ENCODE measurements at places on chromosomes 2 and 18.

DNA sequence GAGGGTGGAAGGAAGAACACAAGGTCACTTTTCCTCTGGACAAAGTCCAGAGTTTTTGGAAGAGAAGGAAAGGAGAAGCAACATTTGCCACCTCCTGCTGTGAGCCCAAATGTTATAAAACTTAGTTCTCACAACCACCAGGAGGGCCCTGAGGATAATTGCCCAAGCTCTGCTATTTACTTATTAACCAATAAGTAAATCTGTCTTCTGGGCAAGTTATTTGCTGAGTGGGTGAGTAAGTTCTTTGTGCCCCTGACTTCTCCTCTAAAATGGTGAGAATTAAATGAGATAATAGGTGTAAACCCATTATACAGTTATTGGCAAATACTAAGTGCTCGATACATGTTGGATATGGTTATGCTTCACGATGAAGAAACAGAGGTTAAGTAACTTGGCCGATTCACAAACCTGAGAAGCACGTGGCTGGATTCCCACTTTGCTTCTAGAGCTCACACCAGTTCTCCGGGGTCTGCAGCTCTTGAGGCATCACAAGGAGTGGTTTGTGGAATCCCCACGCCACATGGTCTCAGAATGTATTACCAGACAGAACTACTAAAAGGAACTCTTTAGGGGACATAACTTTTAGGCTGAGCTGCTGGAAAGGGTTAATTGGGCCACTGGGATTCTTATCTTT is 164.1 kb downstream of the MYCN start:
- DNase-seq = no peak

DNA sequence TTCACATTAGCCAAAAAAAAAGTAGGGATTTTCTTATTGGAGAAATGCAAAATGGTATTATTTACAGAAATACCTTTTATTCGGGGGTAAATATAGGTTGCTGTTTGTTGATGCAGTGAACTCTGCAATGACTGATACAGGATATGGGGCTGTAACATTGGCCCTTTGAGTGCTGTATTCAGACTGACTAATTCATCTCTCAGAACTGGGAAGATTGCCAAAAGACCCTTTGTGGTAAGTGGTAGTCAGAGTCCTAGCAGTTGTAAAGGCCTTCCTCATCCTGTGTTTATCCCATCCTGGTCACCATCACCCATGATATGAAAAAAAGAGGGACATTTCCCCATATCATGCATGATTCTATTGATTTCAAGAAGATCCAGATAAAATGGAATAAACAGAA is 14.0 kb upstream of the DCC start:
- DNase-seq = peak; percentile 86

GRCh38 chr2:129224486-129224885 is 755.0 kb upstream of the RAB6C start:
- DNase-seq = no peak

GRCh38 chr2:102439065-102439695 is 16.2 kb downstream of the IL18RAP start:
- DNase-seq = peak; percentile 69

DNA sequence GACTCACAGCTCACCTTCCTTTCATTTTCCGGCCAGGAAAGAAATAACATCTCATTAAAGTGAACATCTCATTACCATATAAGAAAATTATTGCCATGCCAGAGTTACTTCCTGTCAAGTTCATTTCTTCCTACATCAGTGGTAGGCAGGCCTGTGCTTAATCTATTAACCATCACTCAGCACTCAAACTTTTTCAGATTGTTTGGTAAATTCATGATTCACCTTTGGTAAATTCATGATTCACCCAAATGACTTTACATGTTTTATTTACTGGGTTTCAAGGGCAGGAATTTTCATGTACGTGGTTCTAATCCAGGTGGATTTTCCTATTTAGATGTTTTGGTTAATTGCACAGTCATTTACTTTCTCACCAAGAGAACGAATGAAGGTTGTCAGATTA is 116.5 kb downstream of the CSRNP3 start:
- DNase-seq = no peak

DNA sequence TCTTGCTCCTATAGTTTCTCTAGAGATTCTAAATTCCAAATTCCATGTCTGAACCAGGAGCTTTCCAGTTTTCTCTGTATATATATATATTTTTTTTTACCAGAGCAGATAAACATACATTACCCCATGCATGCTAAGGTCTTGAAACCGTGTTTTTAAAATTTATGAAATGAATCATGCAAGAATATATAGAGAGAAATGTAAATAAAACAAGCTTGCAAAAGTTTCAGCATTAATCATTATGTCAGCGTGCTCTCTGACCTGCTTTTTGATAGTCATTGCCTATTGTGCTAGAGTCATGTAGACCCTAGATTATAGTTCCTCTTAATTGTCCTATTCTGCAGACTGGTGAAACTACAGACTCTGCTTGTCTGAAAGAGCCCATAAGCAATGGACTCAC is 22.6 kb upstream of the TRIM43 start:
- no peak for DNase-seq

GRCh38 chr2:866009-866680 is 84.5 kb upstream of the SNTG2 start:
- DNase-seq = no peak

- DNase-seq = no peak
Observed at GRCh38 chr2:8380566-8380965, 301.3 kb upstream of the ID2 start.

DNA sequence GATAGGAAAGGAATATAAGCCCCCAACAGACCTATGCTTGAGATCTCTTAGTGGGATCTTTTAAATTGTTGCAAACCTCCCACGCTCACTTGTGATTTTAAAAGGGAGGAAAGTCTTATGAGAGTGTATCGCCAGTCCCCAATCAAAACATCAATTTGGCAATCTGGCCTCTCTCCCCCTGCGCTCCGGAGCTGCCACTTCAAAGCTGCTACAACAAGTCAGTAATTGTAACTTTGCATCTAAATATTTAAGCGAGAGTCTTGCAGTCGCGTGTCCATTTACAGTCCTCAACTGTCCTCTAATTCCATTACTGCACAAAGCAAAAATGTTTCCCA is 8.4 kb downstream of the PAX3 start:
- no peak for DNase-seq

GRCh38 chr18:77590943-77591515 is 341.4 kb downstream of the GALR1 start:
- no peak for DNase-seq

GRCh38 chr2:196234672-196235071 is 63.3 kb upstream of the STK17B start:
- peak; percentile 70 for DNase-seq

DNA sequence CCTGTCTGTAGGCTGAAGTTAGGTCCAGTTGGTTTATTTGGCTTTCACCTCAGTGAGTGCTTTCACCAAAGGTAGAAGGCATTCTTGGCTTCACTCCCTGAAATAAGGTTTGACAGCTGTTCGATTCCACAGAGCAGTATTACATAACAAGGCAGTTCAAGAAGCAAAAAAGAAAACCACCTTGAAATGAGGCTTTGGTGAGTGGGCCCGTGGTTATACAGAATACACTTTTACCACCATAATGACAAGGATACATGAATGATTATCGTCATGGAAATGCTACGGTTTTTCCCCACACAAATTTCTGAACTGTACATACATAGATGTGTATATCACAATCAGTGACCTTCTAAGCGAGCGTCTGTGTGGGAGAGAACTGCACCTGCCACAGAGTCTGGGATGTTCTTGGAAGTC is 80.0 kb upstream of the CHRNA1 start:
- DNase-seq = no peak

GRCh38 chr2:232436381-232437194 is 19.4 kb upstream of the ALPI start:
- DNase-seq = no peak

DNA sequence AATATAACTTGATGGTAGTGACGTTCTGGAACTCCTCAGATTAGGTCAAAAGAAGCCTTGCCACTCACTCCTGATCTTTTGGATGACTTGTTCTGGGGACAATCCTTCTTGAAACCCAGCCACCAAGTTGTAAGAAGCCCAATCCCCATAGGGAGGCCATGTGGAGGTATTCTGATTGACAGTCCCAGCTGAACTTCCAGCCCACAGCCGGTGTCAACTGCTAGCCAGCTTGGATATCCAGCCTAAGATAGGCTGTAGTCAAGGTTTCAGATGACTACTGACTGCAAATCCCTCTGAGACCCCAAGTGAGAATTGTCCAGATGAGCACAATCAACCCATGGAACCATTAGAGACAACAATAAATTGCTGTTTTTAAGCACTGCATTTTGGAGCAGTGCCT is 31.4 kb downstream of the EIF2AK2 start:
- DNase-seq = no peak

DNA sequence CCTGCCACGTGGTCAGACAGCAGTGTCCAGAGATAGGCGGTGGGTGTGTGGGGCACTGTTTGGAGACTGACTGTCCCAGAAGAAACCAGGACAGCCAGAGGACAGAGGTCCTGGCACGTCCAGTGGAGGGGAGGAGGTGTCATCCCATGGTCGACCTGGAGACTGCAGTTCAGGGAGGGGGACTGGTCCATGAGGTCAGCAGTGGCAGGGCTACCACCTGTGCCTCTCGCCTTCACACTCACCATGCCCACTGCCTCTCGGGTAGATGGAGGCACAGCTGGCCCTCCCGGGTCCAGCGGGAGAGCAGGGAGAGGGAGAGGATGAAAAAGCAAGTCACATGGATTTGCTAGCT is 53.9 kb downstream of the INHBB start:
- no peak for DNase-seq

DNA sequence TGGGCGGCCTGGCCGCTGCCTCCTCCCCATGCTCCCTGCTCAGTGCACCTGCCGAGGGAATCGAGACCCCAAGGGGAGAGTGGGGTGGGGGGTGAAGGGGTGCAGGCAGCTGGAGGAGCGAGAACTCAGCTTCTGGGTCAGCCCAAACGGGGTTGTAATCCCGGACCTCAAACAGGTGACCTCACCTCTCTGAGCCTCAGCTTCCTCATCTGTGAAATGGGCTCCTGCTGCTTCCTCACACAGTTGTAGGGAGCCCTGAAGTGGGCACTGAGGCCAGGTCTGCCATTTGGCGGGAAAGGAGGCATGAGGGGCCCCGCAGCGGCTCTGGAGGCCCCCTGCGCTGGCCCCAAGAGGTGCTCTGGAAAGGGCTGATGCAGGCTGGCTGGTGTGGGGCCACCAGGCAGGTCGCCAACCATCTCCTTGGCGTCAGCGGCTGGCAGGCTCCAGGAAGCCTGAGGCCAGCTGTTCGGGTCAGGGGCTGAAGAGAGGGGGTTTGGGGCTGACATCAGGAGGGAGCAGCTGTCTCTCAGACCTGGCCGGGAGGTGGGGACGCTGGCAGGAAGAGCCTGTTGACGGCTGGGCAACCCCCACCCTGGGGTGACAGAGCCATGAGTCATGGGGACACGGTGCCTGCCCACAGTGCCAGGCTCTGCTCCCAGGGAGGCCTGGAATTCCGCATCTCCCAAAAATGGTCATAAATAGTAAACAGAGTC is 4.9 kb downstream of the KLHL30 start:
- peak; percentile 67 for DNase-seq

DNA sequence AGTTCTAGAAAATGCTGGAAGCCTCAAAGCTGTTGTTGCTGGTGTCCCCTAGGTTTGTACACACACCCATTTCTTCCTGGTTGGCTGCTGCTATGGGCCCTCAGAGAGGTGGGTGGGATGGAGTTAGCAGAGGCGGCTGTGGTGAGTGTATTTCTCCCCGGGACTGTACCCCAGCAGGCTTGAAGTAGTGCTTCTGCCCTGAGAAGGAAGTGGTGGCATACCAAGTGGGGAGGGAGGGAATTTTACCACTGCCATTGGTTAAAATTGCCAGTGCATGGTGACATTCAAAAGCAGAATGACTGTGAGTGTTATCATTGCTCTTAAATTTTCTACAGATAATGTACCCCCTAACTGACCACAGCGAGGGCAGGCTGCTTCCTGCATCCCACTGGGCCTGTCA is 125.6 kb upstream of the CAPN13 start:
- DNase-seq = no peak

DNA sequence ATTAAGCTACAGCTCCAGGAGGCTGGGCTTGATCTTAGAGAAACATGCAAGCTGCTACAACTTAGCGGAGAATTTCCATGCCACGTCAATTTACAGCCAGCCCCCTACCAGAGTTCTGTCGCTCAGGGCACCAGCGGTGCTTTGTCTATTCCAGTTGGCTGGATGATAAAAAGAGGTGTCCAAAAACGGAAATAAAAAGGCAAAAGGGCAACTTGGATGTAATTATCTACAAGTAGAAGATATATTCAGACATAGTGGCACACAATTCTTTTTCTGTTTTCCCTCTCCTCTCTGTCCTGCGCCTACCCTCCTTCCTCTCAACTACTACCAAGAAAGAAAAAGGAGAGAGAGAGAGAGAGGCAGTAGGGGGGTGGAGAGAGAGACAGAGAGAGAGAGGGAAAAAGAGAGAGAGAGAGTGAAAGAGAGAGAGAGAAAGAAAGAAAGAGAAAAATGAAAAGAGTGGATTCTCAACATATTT is 363 bp upstream of the RFTN2 start:
- DNase-seq = peak; percentile 82

GRCh38 chr2:190717764-190718651 is 69.1 kb downstream of the NAB1 start:
- no peak for DNase-seq

DNA sequence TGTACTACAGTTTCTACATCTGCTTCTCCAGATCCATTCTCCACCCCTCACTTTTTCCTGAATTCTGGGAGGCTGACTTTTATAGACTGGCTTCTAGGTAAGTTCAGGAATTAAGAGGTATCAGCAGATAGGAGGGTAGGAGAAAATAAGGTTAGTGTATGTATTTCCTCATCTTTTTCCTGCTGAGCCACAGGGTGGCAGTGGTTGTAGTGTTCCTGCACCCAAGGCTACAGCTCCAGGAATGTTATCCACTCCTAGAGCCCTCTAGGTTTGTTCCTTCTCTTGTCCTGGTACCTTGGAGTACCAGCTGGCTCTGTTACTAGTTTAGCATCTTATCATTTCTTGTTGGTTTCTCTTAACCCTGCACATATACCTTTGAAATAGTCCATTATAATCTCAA is 40.7 kb upstream of the C2orf66 start:
- peak; percentile 13 for DNase-seq

GRCh38 chr2:172836347-172836821 is 100.7 kb downstream of the RAPGEF4 start:
- peak; percentile 73 for DNase-seq

DNA sequence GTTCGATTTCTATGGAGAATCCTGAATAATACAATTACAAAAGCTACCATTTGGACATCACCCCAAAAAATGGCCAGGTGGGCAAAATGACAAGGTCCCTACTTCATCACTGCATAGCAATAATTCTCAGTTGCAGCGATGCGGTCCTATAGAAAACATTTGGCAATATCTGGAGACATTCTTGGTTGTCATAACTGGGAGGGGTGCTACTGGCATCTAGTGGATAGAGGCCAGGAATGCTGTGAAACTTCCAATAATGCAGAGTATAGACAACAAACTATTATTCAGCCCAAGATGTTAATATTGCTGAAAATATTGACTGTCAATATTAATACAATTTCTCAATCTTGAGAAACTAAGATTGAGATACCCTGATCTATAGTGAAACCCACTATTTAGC is 637.8 kb upstream of the PKDCC start:
- no peak for DNase-seq

GRCh38 chr18:70448588-70448987 is 159.7 kb downstream of the SOCS6 start:
- DNase-seq = no peak

All from fibroblast of skin of right quadriceps (primary cell).